PC-9 (cell line): ENCODE measurements at places on chromosomes 13 and 19.
A peak's percentile ranks its signal among the peaks of the same experiment; 100 is the strongest.

- no peak for DNase-seq
Measured at GRCh38 chr13:92187378-92187989, 789.1 kb downstream of the GPC5 start.

- DNase-seq = no peak
Measured at GRCh38 chr19:2026770-2027169, 11.3 kb upstream of the BTBD2 start.

GRCh38 chr13:67635754-67636153, 405.6 kb upstream of the PCDH9 start:
- DNase-seq = no peak

GRCh38 chr13:48265217-48265815, 32.3 kb downstream of the ITM2B start:
- DNase-seq = no peak

DNA sequence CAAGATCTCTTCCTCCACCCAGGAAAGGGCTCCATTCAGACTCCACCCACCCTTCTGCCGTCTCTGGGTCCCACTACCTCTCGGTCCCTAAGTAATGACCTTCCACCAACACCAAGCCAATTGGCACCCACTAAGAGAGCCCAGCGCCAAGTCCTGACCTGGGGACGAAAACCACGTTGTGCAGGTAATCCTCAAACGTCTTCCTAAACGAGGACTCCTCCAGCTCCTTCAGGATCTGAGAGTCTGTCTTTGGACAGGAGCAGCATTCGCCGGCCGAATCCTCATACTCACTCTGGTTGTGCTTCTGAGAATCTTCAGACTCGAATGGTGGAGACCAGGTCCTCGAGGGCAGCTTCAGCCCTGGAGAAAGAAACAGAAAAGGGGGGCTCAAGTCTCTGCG, 83.1 kb downstream of the ZNF557 start:
- DNase-seq = no peak

GRCh38 chr13:42394711-42395085, 122.7 kb downstream of the AKAP11 start:
- DNase-seq = no peak

- no peak for DNase-seq
Measured at GRCh38 chr19:7326105-7326877, 22.4 kb upstream of the ARHGEF18 start.

- no peak for DNase-seq
Measured at GRCh38 chr19:47854459-47854858, 4.6 kb upstream of the TPRX2 start.

DNA sequence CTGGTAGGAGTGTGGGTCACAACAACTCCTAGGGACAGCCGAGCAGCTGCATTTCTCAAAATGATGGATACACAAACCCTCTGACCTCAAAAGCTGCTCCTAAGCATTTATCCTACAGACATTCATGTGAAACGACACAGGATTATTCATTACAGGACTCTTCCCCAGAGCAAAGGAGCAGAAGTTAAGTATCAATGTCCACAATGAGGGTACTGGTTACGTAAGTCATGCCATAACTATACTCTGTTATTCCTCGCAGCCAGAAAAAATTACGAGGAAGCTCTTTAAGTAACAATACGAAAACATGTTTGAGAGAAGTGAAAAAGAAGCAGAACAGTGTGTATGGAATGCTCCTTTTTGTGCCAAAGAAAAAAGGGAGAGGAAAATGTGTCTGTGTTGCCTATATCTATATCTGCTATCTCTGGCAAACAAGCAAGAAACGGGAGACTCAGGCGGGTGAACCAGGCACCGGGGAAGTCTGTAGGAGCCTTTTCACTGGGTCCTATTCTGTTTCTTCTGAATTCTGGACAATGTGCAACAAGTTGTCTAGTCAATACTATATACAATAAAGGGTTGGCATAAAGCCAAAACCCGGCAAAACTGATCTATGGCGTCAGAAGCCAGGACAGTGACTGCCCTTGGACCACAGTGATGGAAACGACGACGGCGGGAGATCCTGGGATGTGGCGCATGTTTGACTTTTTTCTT, 1.3 kb downstream of the ISOC2 start:
- no peak for DNase-seq

DNA sequence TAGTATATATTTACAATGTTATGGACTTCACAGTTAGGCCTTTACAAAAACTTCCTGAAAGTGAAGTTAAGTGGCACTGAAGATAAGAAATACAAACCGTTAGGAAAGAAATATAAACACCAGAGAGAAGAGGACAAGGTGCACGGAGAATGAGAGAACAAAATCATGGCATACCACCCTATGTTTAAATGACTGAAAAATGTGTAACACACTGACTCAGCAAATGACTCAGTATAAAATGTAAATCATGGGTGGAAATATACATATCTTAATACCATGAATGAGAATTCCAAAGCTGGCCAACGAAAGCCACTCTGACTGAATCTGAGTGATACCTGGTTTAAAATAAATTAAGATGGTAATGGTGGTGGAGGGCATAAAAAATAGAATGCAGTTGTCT, 260.8 kb downstream of the DNAJC15 start:
- DNase-seq = no peak

- no peak for DNase-seq
Measured at GRCh38 chr19:18903156-18904037, 7.4 kb upstream of the CERS1 start.

- DNase-seq = peak; percentile 31
Measured at GRCh38 chr19:3855320-3855719, 13.5 kb downstream of the ZFR2 start.

DNA sequence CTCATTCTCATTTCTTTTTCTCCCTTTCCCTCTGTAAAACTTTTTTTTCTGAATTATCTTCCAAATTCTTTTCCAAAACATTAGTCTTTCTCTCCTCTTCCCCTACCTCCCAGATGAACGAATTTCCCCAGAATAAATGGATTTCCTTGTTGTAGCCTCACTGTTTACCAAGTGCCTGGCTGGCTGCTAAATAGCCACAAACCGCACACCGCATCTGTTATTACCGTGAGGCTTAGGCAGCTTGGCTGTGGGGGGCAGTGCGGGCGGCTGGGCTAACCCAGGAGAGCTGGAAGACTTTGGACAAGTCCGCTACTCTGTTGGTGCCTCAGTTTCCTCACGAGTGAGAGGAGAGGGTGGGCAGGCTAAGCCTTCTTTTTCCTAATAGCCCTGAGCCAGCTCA, 10.7 kb downstream of the IL17D start:
- no peak for DNase-seq

- DNase-seq = no peak
Measured at GRCh38 chr13:23695196-23695595, 125.0 kb downstream of the TNFRSF19 start.

DNA sequence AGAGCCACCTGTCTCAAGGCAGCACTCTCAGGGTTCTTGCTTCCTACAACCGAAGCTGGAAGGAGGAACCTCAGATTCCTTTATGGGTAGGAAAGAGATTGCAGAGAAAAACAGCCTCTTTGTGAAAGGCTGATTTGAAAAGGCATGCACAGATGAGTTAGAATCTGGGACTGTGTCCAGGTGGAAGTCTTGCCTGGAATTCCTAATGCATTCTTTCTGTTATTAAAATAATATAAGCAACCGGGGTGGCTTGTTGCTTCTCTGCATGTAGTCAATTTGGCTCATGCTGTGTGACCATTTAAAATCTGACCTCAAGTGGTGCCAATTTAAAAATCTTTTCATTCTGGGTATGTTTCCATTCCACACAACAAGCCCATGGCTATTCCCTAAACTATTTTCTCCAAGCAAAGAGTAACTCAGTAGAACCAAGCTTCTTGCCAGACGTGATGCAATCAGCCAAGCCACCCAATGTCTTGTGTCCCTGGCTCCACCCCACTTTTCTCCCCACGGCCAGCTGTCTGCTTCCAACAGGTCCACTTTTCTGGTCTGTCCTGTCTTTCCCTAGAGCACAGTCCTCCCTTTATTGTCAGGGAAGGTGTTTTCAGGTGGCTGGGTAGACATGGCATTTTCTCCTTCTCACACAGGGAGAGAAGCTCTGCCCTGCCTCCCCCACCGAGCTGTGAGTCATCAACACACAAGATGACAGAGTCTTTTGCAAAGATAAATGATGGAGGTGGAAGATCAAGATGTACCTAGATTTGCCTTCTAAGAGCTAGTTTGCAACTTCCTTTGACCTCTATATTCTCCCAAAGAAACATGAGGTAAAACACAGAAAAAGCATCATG, 394.3 kb downstream of the FOXO1 start:
- DNase-seq = peak; percentile 74

- DNase-seq = no peak
Measured at GRCh38 chr13:19818223-19818842, 35.6 kb upstream of the PSPC1 start.

DNA sequence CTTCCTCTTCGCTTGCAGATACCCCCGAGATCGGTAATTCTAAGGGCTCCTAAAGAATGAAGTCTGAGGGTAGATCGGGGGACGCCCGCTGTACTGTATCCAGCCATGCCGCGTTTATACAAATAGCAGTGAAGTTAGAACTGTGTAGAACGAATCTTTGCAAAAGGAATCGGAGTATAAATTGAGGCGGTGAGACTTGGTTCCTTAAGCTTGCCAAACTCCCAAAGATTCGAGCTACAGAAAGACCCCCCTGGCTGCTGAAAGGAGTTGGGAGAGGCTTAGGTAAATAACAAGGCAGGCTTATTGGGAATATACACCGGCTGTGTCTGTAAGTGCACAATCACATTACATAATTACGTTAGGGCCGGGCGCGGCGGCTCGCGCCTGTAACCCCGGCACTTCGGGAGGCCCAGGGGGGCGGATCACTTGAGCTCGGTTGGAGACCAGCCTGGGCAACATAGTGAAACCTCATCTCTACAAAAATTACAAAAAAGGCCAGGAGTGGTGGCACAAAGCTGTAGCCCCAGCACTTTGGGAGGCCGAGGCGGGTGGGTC, 12.2 kb downstream of the TMEM160 start:
- DNase-seq = no peak

DNA sequence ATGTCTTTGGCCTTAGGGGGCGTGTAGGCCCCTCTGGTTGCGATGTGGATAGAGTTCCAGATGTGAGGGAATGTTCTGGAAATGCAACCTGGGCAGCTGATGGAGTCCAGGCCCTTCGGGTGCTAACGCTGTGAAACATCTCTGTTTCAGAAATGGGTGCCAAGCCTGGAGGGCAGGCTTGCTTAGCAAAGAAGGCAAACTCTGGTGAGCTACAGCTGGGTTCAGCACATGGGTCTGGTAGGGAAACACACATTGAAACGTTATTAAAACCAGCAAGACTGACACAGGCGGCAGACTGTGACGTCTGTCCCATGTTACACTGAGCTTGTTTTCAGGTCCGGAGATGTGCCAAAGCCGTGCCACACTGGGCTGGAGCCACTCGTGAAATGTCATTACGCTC, 8.6 kb upstream of the CDC16 start:
- DNase-seq = no peak
